Stimulated activated CD8-positive, alpha-beta memory T cell treated with anti-CD3 and anti-CD28 coated beads, Interleukin-2, amount 100 ng/mL, for 1 hour (primary cell): ENCODE measurements at places on chromosomes 5 and 9.

DNA sequence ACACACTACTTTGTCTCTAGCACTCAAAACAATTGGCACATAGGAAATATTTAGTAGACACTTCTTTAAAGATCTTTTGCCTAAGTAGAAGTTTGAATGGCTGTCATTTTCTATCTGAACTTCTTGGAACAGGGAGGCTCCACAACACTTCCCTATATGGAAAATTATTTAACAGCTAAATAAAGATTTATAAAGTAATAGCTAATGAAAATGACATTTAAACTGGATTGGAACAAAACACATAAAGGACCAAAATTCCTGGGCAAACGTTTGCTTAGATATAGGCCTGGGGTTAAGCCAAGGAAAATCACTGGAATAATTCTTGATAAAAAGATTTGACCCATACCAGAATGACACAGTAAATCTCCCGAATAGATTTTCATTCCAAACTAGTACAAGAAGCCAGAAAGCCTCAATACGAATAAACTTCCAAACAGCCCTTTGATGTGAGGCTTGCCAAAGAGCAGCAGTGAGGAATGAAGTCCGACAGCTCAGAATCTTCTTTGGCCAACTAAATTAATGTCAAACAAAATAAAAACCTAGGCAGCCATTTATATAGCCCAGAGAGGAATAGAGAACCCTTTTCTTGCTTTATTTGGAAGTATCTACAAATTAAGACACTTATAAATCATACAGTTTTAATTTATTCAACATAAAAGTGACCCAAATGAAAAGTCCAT, 20.3 kb upstream of the RNF180 start:
- DNase-seq = no peak

DNA sequence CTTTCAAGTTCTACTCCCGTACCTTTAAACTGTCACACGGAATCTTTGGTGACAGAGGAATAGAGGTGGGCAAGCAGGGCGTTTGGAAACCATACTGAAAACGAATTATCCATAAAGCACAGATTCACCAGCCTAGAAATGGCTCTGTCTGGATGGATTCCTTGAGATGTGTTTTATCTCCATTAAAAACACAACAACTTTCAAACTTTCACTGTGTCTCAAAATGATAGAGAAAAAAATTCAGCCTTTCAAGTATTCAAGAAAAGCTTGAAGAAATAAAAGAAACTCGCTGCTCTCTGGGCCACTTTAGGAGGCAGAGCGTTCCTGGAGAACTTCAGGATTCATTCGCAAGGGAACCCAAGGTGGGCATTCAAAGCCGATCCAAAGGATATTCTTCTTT, 589 bp upstream of the THBS4 start:
- no peak for DNase-seq

DNA sequence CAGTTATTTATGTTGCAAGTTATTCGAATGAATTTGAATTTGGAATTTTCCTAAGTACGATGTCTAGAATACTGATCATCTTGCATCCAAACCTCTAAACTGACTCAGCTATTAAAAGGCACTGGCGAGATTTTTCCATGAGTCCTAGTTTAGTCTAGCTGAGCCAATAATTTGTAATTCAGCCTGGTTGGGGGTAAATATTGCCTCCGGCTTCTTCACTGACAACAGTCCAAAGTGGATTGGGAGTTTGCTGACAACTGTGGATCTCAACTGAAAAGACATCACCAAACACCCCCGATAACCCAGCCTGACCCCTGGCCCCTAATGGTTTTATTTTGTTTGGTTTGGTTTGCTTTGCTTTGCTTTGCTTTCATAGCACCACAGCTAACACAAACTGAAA, 189.8 kb upstream of the DAPK1 start:
- DNase-seq = no peak

- no peak for DNase-seq
These were observed 92.0 kb downstream of the ATP10B start for GRCh38 chr5:160760008-160760407.
